Fibroblast of upper back skin (primary cell): ENCODE measurements at places on chromosomes 6 and 20.

DNA sequence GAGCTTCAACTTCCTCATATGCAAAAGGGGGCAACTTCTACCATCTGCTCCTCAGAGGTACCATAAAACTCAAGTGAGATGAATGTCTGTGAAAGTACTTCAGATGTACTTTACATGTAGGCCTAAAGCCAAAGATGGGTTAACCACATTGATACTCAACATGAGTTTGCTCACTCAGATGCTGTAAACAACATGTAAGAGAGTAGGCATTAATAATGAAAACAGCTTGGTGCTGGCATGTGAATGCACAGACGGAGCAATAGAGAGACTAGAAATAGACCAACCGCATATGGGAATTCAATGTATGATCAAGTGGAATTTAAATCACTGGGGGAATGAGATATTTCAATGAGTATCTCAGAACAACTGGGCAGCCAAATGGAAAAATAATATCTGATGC lies 143.8 kb upstream of the CDYL start:
- DNase-seq, result no peak

GRCh38 chr6:63289269-63289872 lies 30.4 kb downstream of the LGSN start:
- DNase-seq, result no peak

- DNase-seq, result no peak
These were observed 103.8 kb downstream of the RNASET2 start for GRCh38 chr6:166852451-166852975.

DNA sequence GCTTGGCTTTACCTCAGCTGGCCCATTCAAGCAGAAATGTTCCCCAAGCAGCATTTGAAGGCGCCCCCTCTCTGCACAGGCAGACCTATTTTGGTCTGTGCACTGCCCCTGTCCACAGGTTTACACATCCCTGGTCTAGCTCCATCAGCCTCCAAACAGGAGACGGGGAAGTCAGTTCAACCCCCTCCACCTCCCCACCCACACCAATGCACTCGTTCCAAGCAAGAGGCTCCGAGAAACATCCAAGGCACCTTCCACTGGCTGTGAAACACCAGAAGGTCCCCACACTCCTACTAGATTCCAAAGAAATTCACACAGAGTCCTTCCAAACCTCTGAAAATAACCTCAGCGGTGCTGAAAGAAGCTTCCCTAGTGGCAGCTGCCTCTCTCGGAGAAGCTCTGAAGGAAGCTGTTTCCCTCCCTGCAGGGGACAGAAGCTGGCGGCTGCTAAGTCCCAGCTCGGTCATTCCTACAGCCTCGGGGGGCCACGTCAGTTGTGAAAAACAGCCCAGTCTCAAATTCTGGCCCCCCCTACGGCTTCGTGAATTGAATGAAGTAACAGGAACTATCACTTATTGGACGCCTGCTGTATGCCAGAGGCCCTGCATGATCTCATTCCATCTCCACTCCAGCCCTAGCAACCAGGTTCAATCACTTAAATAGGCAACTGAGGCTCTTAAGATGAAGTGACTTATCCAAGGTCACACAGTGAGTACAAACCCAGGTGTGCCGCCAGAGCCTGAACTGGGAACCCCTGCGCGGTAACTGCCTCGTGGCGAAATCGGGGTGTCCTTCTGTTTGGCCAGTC lies 815 bp downstream of the SPATA2 start:
- DNase-seq, result no peak

GRCh38 chr6:82989736-82990290 lies 75.8 kb downstream of the UBE3D start:
- peak; percentile 3 for DNase-seq

- DNase-seq, result no peak
These were observed 26.5 kb downstream of the ERMARD start for GRCh38 chr6:169777896-169778295.

DNA sequence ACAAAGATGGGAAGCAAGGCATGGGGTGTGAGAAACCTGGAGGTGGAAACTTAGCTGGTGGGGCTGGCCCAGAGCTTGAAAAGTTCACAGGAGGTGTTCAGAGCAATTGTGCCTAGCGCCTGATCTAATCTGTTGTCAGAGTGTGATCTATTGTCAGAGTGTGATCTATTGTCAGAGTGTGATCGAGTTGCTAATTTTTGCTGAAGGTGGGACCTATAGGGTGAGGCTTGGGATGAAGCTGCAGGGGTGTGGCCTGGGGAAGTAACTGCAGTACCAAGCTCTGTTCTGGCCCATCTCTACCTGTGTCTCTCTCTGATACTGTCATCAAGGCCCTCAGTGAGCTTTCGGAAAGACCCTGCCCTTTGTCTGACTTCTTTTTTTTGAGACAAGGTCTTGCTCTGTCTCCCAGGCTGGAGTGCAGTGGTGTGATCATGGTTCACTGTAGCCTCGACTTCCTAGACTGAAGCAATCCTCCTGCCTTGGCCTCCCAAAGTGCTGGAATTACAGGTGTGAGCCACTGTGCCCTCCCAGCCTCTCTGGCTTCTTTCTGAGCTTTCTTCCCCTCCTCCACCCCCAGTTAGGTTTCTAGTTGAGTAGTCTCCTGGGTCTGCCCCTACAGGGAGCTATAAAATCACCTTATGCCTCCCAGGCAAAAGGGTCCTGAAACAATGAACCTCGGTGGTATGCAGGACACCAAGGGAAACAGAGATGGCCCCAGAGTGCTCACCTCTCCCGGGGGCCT lies 150.8 kb upstream of the RNF24 start:
- DNase-seq, result no peak

GRCh38 chr6:112300896-112301295 lies 46.2 kb upstream of the RFPL4B start:
- DNase-seq, result no peak

GRCh38 chr6:44704240-44705150 lies 317.0 kb downstream of the CDC5L start:
- no peak for DNase-seq

- no peak for DNase-seq
These were observed 13.6 kb downstream of the PPP1R14C start for GRCh38 chr6:150156460-150156859.

DNA sequence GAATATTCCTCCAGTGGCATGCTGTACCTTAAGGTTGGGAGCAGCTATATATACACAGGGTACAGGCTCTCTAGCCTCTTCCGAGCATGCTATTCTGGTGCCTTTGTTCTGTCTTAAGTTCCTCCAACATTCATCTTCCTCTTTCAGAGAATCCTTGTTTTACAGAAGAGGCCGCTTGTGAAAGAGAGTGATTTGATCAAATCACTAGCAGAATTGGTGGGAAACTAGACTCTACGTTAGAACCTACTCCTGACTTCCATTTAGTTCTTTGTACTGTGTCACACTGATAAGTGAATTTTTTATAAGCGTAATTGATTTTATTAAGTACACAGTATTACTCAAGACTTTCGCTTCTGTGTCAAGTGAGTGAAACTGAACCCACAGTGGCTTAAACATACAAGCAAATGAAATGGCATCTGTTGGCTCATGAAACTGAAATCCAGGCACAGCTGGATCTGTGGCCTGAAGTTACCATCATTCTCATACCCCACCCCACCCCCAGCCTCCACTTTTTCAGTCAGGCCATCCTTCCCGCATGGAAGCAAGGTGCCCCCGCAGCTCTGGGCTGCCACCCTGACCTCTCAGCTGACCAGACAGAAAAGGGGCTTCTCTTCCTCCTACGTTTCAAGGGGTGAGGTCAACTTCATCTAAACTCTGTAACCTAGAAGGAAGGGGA lies 102.3 kb downstream of the RPP40 start:
- DNase-seq, result no peak
